Hair follicle dermal papilla cell (primary cell): ENCODE measurements at places on chromosomes 1 and 21. TPM values are rescaled to one million over a fixed set of nuclear protein-coding genes. Genes with fewer than 3 reads are reported as not detected.

TNFRSF9 gene
- not detected in 2 replicates for total RNA-seq

WNT9A gene
- total RNA-seq, result 4.7 and 4.9 TPM in 2 replicates

PCAT6 gene
- not detected in 2 replicates for total RNA-seq

LDLRAD2 gene
- total RNA-seq, result 0.16 TPM in 1 of 2 replicates, not detected in the other

DYNLT5 gene
- total RNA-seq, result 0.61 and 2.8 TPM in 2 replicates

RNU5D-1 gene
- total RNA-seq, result not detected in 2 replicates

ZMYND12 gene
- total RNA-seq, result 0.65 and 1.3 TPM in 2 replicates

PTPRF gene
- 39.7 and 45.4 TPM in 2 replicates for total RNA-seq

NPHS2 gene
- not detected in 2 replicates for total RNA-seq

NTRK1 gene
- not detected in 2 replicates for total RNA-seq

RPTN gene
- total RNA-seq, result 0.12 TPM in 1 of 2 replicates, not detected in the other

SPRR2A gene
- total RNA-seq, result not detected in 2 replicates

LCE1C gene
- total RNA-seq, result not detected in 2 replicates

ROR1 gene
- total RNA-seq, result 10.5 and 11.9 TPM in 2 replicates

TNNI3K gene
- 1.3 TPM in 1 of 2 replicates, not detected in the other for total RNA-seq

FHAD1 gene
- 11.1 and 14.9 TPM in 2 replicates for total RNA-seq

HEYL gene
- under 0.01 and 0.16 TPM in 2 replicates for total RNA-seq

SRSF10 gene
- 74.4 and 92.8 TPM in 2 replicates for total RNA-seq

PROK1 gene
- total RNA-seq, result 0.12 TPM in 1 of 2 replicates, not detected in the other

TINAGL1 gene
- total RNA-seq, result 1.6 and 3.2 TPM in 2 replicates

NR1I3 gene
- total RNA-seq, result not detected in 2 replicates

LAMB3 gene
- 4.5 and 13.0 TPM in 2 replicates for total RNA-seq

GSTM1 gene
- 18.3 TPM in 1 of 2 replicates, not detected in the other for total RNA-seq

IRF6 gene
- total RNA-seq, result 1.1 and 2.1 TPM in 2 replicates

PRDM15 gene
- total RNA-seq, result 3.8 and 7.3 TPM in 2 replicates

CLDN17 gene
- not detected in 2 replicates for total RNA-seq

TTC22 gene
- total RNA-seq, result not detected in 2 replicates

HSD17B7 gene
- total RNA-seq, result 13.1 and 16.0 TPM in 2 replicates

IGSF21 gene
- total RNA-seq, result not detected in 2 replicates

CLCA4 gene
- total RNA-seq, result not detected in 2 replicates
